ENCODE measurements at places on chromosomes 2 and 18. TPM values are rescaled to one million over a fixed set of nuclear protein-coding genes. Genes with fewer than 3 reads are reported as not detected.

The FOXI3 gene
- total RNA-seq: not detected

The TFPI gene
- 85.3 TPM for total RNA-seq

The C1GALT1C1L gene
- total RNA-seq: 0.92 TPM

The TEKT4 gene
- total RNA-seq: 2.5 TPM

The SLC9A2 gene
- total RNA-seq: 1.8 TPM

The SERPINB11 gene
- total RNA-seq: not detected
